DMS 273 treated with DMSO at 0.1 percent for 48 hours (cell line): ENCODE measurements at places on chromosomes 16 and 17.

- DNase-seq, result no peak
Measured at GRCh38 chr17:596763-597644, 117.6 kb downstream of the VPS53 start.

GRCh38 chr17:67679721-67680120 lies 38.0 kb upstream of the NOL11 start:
- DNase-seq, result no peak

DNA sequence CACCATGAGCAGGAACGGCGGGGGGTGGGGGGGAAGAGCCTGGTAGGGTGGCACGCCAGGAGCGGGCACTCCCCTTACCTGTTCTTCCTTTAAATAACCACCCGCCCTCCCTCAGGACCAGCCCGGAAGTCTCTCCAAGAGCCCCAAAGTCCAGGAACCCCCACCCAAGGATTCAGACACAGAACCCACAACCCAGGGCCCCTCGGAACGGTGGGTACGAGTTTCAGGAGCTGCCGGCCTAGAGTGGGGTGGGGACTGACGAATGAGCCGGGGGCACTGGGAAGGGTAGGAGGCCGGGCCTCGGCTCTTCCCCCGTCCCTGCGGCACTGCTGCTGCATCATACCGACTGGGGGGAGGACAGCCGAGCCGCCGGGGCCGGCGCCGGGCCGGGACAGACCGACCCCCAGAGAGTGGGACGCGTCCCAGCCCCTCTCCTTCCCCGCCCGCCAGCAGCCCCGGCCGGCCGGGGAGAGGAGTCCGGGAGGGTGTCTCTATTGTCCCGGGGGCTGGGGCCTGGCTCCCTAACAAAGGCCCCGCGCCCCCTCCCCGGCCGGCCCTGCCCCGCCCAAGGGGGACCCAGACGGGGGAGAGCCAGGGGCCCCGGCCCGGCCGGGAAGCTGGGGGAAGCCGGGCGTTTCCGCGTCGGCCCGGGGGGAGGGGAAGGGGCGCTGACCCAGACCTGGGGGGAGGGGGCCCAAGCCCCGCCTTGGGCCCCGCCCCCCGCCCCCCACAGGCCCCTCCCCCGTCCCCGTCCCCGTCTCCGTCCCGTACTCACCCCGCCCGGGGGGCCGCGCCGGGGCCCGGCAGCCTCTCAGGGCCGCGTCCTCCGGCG lies 747 bp downstream of the ATXN7L3 start:
- DNase-seq, result no peak

DNA sequence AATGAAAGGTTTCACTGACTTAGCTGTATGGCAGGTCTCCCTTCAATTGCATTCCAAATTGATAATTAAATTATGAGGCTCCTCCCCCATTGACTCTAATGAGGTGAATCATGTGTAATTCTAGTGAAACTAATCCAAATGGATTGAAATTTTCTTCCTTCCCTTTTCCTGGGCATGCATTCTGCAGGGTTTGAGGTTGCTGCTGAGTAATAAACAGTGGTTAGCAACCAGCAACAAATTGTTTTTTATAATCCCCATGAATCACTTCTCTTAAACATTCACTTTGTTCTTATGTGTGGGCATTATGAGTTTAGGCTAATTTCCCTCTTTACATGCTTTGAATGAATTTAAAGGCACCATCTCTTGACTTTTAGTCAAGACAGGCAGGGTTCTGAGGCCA lies 43.4 kb downstream of the MYOCD start:
- no peak for DNase-seq

DNA sequence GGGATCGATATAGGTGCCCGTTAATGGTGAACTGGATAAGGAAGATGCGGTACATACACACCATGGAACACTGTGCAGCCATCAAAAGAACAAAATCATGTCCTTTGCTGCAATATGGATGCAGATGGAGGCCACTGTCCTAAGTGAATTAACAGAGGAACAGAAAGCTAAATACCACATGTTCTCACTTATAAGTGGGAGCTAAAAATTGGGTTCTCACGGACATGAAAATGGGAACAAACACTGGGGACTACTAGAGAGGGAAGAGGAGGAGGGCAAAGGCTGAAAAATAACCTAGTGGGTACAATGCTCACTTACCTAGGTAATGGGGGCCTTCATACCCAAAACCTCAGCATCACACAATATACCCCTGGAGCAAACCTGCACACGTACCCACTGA lies 302.6 kb downstream of the XYLT1 start:
- DNase-seq, result no peak

- no peak for DNase-seq
Measured at GRCh38 chr17:76748657-76749056, 10.7 kb downstream of the MFSD11 start.

DNA sequence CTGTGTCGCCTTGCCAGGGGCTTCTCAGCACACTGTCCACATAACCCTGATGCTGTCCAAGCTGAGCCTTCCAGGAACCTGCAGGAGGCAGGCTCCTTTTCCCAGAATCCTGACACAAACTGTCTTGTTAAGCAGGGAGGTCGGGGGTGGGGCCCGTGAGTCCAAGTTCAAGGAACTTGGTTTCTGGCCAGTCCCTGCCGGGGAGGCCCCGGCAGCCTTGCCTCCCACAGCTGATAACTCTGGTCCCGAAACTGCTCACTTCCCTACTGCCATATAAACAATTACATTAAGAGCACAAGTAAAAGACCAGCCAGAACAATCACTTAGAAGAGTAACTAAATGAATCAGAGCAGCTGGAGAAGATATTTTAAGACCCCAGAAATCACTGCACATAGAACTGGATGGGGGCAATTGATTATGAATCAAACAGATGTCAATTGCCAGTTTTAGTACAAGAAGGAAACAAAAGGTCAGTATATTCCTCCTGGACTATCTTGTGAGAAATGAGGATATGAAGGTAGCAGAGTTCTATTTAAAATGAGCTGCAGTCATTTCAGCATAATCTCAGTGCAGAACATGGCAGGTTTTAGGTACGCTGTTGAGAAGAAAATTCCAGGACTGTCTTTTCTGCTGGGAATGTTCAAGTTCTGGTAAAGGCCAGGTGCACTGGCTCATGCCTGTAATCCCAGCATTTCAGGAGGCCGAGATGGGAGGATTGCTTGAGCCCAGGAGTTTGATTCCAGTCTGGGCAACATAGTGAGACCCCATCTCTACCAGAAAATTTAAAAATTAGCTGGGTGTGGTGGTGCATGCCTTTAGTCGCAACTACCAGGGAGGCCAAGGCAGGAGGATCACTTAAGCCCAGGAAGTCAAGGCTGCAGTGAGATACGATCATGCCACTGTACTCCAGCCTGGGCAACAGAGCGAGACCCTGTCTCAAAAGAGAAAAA lies 169.8 kb downstream of the PITPNC1 start:
- DNase-seq, result no peak

GRCh38 chr17:48176471-48176855 lies 68.9 kb downstream of the SNX11 start:
- DNase-seq, result no peak
